ENCODE measurements at places on chromosomes 16 and 17. TPM values are rescaled to one million over a fixed set of nuclear protein-coding genes. Genes with fewer than 3 reads are reported as not detected.

Gene HEATR9
- polyA plus RNA-seq: not detected

Gene ASPA
- not detected for polyA plus RNA-seq

Gene PABPN1L
- not detected for polyA plus RNA-seq

Gene KRT36
- not detected for polyA plus RNA-seq

Gene CCL2
- not detected for polyA plus RNA-seq

Gene TSNAXIP1
- not detected for polyA plus RNA-seq

Gene ZFHX3
- 0.03 TPM for polyA plus RNA-seq

- no peak for DNase-seq
- no peaks in the 10 kb centered on the region for H3K4me1 ChIP-seq
- no peak overlapping the region for H3K4me3 ChIP-seq
- no peak overlapping the region for H3K27ac ChIP-seq
- H3K27me3 ChIP-seq: no peaks in the 10 kb centered on the region
Observed at GRCh38 chr16:4724661-4725270, 9.3 kb downstream of the ANKS3 start.

Gene CRYM
- not detected for polyA plus RNA-seq

Gene TBC1D3I
- not detected for polyA plus RNA-seq
